ENCODE measurements at places on chromosomes 4 and X.
A peak's percentile ranks its signal among the peaks of the same experiment; 100 is the strongest.

DNA sequence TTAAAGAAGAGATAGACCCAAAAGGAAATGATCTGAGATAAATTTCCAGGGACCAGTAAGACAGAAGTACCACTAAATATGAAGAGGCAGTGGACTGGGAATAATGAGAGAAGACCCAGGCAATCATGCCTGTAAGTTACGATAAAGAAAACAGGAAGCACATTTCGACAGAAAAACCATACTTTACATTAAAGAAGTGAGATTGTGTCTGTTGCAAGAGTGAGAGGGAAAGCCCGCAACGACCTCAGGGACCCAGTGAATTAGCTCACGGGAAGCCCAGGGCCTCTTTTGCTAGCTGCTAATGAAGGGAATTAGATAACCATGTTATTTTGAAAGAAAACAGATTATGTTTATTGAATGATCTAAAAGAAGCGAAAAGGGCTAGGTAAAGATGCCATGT lies 28.9 kb upstream of the ACSL1 start:
- DNase-seq, result no peak

DNA sequence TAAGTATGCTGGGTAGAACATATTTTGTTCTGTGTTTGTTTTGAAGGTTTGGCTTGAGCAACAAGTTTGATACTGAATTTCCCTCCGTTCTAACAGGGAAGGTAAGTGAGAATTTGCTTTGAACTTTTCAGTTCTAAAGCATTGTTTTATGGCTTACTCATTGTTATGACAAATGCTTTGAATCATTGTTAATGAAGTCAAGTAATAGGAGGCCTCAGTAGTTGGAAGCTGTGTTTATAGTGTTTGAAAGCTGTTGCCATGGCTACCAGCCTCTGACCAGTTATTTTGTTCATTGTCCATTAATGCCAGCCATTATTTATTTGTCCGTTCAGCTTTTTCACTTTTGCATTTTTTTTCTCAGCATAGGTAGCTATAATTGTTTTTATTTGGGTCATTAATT lies 14.4 kb downstream of the CHIC1 start:
- DNase-seq, result no peak

GRCh38 chrX:153925387-153925738 lies 701 bp downstream of the ARHGAP4 start:
- DNase-seq, result no peak

DNA sequence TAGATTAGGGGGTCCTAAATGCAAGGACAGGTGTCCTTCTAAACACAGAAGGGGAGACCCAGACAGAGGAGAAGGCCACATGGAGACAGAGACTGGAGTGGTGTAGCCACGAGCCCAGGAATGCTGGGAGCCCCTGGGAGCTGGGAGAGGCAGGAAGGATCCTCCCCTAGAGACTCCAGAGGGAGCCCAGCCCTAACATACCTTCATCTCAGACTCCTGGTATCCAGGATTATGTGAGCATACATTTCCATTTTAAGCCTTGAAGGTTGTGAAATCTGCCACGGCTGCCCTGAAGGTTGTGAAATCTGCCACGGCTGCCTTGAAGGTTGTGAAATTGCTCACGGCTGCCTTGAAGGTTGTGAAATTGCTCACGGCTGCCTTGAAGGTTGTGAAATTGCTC lies 148.4 kb downstream of the ASMT start:
- DNase-seq, result no peak

DNA sequence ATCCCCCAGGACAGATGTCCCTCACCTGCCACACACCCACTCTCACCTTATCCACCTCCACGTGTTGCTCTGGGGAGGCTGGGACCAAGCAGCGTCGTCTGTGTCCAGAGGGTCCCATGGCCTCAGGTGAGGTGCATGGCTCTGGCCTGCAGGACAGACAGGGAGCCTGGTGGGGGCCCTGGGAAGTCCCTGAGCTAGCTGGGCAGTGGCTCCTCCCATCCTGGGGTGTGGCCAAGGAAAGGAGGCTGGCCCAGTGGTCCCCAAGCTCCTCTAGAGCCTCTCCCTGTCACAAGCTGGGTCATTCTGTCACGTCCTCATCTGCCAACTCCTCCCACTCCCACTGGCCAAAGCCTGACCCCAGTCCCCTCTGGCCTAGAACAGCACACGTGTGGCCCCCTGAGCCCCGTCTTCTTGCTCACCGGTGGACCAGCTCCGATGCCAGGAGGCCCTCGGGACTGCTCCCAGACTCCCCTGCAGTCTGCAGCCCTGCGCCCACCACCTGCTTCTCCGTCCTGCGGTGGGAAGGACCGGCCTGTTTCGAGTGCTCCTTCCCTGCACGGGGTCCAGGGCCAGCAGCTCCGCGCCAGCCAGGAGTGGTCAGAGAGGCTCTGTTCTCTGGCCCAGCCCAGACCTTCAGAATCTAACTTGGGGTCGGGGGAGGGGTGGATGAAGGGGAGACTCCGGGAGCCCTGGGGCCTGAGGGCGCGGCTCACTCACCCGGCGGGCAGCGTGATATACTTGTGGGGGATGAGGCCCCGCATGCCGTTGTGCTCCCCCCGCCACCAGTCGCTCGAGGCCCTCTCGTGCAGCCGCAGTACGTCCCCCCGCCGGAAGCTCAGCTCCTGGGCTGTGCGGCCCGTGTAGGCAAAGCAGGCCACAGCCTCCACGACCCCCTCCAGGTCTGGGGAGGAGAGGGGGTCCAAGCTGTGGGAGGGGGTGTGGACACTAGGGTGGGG lies 4.8 kb downstream of the AVPR2 start:
- peak; percentile 34 for DNase-seq

DNA sequence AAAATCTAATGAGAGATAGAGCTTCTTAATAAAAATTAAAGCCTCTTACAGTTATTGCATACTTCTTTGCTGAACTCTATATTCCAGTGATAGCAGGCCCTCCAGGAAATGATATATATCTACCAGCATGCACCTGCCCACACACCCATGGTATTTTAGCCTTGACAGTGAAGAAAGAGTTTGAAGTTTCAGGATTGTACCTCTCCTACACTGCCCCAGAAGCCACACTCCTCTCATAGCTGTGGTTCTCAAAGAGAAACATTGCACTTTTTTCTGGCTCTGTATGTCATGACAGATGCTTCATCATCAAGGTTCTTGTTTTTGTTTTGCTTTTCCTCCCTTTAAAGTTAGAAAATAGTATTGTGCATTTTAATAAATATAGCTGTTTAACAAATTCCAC lies 34.0 kb downstream of the INPP4B start:
- DNase-seq, result no peak

DNA sequence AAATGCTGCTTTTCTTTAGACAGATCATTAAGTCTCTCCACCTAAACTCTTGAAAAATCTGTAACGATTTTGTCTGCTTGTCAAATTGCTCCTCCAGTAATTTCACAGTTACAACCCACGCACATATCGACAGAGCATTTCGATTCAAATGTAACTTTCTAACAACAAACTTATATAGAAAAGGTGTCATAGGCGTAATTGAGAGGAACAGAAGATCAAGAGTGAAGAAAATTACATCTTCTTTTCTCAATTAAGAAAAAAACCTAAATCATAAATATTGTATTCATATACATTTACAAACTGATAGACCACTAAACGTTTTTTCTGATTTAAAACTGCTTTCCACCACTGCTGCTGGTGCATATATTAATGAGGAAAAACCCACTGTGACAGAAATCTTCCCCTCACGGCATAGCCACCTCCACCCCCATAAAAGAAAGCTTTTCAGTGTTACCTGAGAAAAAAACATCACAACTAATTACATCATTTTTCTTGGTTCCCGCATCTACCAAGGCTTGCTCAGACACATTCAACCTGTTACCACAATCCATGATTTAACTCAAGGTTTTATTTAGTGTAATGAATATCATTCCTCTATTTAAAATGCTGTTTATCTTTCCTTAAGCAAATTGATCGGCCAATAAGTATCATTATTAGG lies 1.9 kb downstream of the GPM6A start:
- DNase-seq, result no peak

DNA sequence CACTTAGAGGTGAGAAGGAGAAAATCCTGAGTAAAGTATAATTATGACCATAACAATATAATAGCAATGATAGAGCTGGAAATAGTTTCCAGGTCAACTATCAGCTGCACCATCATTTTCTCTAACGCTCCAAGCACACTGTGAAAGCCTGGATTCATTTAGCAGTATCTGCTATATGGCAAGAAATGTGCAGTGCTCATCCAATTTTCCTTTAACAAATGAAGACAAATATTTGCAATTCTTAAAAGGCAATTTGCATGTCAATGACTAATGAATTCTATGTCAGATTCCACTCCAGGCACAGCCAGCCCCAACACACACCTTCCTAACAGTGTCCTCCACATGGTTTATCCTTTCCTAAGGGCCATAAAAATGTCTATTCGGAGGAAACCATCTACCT lies 12.7 kb downstream of the PRSS12 start:
- DNase-seq, result no peak

DNA sequence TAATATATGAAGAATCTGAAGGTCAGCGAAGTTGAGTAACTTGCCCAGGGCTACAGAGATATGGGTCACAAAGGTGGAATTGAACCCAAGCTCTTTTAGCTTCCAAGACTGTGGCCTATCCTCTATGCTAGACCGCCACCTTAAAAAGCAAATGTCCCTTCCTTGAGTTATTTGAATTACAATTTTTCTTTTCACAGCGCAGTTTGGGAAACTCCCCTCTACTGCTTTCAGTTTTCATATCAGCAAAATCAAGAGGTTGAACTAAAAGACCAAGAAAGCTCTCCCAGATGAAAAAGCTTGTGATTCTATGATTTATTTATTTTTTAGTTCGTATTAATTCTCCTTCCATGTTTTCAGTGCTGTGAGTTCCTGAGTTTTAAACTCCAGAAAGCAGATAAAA lies 174.5 kb upstream of the C1QTNF7 start:
- DNase-seq, result no peak

- DNase-seq, result no peak
Observed at GRCh38 chrX:155334486-155335336, at the start of gene CLIC2. Gene CLIC2, minus strand, starts transcription at chrX:155334614. Its CDS starts 187 bp downstream, at chrX:155334427.

- no peak for DNase-seq
Observed at GRCh38 chr4:26452565-26453531, 37.4 kb downstream of the CCKAR start.

DNA sequence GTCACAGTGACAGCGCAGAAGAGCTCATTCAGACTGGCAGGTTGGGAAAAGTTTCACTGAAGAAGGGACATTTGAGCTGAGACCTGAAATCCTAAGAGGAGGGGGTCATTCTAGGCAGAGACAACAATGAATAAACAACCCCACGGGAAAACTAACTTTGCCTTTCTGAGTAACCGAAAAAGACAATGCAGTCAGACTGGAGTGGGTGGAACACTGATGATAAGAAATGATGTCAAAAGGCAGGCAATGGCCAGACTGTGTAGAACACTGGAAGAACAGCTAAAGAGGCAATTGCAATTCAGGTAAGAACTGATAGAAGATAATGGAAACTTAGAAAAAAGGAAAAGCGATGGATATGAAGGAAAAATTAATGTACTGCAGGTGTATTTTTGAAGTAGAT lies 73.8 kb downstream of the CHIC2 start:
- DNase-seq, result no peak

DNA sequence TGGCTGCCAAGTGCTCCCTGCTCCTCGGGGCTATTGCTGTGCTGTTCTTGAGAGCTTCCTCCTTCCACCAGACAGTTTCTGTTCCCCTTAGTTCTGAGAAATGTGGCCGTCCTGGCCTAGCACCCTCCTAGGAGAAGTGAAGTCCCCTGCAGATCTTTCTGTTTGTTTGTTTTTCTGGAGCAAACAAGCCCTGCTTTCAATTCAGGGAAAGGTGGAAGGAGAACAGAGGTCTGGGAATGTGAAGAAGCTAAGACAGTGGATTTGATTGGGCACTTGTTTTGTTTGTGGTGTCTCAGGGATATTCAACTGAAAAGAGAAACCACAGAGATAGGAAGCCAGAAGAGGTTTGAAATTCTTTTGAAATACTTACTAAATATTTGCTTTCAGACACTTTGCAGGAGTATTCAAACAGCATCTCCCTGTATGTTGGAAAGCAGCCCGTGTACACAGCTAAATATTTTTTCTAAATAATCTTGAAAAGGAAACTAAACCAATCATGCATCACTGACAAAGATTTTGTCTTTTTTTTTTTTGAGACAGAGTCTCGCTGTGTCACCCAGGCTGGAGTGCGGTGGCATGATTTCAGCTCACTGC lies 36.5 kb upstream of the PPM1K start:
- peak; percentile 9 for DNase-seq

GRCh38 chrX:35406386-35406785 lies 391.8 kb upstream of the MAGEB16 start:
- no peak for DNase-seq

GRCh38 chr4:7276515-7276914 lies 84.2 kb downstream of the SORCS2 start:
- no peak for DNase-seq

DNA sequence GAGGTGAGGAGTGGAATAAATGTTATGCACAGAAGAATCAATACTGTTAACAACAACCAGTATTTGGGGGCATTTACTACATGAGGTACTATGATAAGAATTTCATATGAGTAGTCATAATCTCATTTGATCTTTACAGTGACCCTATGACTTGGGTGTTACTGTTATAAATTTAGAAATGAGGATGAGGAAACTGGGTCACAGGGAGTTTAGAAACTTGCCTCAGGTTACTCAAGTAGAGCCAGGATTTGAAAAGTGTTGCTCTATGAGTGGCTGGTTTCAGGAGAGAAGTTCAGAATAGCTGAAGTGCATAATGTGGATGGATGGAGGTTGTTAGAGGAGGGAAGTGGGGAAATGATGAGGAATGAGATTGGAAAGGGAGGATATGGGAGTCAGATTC lies 16.6 kb upstream of the DDIT4L start:
- DNase-seq, result no peak

- DNase-seq, result no peak
Observed at GRCh38 chr4:45566896-45567603, 556.8 kb downstream of the GABRG1 start.

GRCh38 chr4:15186806-15187205 lies 184.5 kb downstream of the CPEB2 start:
- no peak for DNase-seq

GRCh38 chr4:83192634-83193033 lies 78.1 kb upstream of the PLAC8 start:
- DNase-seq, result no peak

DNA sequence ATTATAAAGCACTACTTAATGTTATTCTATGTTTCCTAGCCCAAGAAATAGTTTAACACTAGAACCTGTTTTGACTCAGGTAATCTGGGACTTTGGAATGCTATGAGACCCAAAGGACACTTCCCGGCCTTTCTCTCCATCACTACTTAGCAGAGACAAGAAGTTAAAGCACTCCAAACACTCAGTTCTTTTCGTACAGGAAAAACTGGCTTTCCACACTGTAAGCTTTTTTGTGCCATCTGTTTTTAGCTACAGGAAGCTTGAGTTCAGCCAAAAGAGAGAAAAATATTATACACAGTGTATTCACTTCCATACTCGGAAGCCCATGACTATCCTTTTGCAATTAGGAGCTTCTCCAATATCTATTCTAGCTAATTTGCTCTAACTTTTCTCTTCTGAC lies 7.9 kb upstream of the FGF13 start:
- DNase-seq, result no peak

DNA sequence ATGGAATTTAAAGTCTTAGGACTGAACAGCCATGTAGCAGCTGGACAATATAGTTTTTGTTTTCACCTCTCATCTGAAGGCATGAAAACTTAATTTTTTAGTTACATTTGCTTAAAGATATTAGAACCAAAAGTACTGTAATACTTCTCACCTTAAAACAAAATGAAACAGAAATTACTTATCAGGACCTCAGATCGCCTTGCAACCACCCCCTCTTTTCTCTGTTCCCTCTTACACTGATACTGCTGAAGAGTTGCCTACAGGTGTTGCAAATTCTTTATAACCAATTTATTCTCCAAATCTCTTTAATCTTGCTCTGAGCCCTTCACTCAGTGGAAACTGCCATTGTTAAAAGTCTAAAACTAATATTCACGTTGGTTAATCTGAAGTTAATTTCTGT lies 145.0 kb downstream of the SPCS3 start:
- no peak for DNase-seq
